Left kidney (tissue), 8 donors: ENCODE measurements at places on chromosomes 4 and X.

- DNase-seq, result no peak
Observed at GRCh38 chr4:185217408-185217975, 8.1 kb downstream of the SNX25 start.

GRCh38 chr4:3168029-3168428 is 80.9 kb upstream of the MSANTD1 start:
- no peak for DNase-seq

GRCh38 chr4:107183155-107183774 is 147.2 kb upstream of the DKK2 start:
- peak; percentile 59 for DNase-seq

DNA sequence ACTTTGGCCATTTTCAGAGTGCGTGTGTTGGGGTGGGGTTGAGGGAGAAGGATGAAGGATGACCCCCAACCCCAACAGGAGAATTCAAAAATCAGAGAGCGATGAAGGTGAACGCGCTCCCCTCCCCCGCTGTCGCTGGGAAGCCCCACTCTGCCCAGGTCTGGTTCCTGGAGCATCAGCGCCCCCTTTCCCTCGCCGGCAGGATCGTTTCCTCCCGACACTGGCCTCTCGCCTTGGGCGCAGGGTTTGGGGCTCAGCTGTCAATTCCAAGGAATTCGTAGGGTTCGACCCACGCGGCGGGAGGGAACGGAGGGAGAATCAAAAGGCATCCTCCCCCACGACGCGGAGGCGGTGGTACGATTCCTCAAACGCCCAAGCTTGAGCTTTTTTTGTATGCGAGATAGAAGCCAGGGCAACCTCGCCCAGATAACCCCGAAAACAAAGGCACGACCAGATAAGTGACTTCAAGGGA is 1.0 kb upstream of the PDGFRA start:
- DNase-seq, result peak; percentile 77

- peak; percentile 61 for DNase-seq
Observed at GRCh38 chrX:49039598-49040375, 3.4 kb downstream of the TFE3 start.

DNA sequence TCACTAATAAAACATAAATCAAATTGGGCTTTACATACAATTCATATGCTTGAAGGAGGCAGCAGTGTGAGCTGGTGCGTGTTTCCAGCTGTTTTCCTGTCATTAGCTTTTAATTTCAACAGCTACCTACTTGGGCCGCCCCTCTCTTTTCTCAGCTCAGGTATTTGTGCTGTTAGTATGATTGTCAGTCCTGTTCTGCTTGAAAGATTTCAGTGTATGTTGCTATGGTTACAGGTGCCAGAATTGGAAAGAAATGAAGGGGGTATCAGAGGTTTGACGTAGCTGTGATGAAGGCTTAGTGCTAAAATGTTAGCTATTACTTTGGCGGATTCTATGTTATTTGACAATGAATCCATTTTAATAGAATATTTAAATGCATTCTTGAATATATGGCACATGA is 440.3 kb downstream of the ZIC3 start:
- DNase-seq, result no peak

- no peak for DNase-seq
Observed at GRCh38 chr4:108345862-108346817, 177.4 kb upstream of the LEF1 start.

DNA sequence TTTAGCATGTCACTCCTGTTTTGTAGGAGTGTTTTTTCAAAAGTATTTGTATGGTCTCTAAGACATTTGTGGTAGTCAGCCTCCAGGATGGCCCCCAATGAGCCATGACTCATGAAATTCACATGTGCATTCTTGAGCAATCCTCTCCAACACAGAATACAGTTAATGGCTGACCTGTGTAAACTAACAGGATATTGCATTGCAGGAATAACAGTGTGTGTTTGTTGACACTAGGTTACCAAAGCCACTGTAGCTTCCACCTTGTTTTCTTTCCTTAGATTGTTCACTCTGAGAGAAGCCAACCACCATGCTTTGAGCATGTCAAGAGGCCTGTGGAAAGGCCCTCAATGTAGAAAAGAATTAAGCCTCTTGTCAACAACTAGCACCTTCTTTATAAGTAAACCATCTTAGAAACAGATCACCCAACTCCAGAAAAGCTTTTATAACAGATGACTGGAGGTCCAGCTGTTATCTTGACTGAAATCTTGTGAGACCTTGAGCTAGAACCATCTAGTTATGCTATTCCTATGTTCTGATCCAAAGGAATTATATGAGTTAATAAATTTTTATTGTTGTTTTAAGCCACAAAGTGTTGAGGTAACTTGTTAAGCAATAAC is 28.5 kb downstream of the TBCK start:
- peak; percentile 20 for DNase-seq

- no peak for DNase-seq
Observed at GRCh38 chr4:7631288-7632014, 196.7 kb upstream of the PSAPL1 start.

DNA sequence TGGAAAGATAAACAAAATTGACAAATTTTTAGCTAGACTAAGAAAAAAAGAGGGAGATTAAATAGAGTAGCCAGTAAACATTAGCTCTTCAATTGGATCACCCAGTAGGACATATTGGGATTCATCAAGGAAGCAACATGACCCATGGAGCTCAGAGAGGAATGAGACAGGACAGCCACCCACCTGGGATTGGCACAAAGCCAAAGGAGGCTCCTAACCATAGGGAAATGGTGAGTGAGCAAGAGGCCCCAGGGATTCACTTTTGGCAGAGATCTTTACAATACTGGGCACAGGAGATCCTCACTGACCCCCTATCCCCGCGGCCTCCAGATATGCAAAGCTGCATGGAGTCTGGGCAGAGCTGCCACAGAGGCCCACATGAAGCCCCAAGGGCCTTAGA is 34.8 kb upstream of the CXCL6 start:
- DNase-seq, result no peak

DNA sequence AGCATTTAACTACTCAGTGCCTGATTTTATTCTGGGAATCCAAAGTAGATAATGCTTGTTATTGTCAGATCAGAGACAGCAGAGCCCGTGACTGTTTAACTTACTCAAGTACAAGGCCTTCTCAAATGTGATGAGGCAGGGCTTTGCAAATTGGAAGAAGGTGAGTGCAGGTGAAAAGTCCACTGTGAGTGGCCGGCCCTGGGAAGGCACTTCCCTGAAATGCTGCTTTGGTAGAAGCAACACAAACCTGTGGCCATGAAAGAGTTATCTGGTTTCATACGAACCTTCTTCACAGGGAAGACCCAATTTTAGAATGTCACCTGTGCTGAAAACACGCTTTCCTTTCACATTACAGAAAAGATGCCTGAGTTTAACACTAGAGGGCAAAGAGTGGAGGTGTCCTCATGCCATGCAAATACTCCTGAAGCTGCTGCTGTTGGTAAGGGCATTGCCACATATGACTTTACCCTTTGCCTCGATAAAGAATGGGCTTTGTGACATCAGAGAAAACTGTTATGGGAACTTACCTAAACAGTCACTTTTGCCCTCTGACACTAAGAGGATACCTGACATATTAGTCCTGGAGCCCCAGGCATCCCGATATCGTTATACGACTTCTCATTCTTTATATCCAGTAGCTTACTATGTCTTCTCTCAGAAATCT is 8.0 kb downstream of the PPARGC1A start:
- DNase-seq, result no peak

DNA sequence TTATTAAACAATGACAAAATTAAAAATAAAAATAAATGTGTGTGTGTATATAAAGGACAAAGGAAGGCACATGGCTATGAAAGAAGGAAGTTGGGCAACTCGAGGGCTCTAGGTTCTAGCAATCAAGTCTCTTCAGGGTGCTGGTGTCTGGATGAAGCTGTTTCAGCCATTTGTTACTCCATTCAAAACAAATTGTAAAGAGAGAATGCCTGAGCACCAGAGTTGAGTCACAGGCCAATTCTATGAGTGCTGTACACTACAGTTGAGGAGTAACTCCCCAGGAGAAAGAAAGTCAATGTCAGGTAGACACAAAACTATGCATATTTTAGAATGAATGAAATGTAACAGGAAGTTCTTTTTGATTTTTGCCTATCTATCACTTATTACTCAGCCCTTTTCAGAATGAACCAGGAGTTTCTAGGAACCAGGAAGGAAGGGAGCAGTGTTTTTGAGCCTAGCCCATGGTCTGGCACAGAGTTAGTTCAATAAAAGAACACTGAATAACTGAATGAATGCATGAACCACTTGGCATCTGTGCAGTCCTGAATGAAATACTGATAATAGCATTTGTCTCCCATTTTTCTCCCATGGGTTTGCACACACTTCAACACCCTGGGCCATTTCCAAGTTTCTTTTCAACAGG is 151.7 kb upstream of the CPEB2 start:
- no peak for DNase-seq

DNA sequence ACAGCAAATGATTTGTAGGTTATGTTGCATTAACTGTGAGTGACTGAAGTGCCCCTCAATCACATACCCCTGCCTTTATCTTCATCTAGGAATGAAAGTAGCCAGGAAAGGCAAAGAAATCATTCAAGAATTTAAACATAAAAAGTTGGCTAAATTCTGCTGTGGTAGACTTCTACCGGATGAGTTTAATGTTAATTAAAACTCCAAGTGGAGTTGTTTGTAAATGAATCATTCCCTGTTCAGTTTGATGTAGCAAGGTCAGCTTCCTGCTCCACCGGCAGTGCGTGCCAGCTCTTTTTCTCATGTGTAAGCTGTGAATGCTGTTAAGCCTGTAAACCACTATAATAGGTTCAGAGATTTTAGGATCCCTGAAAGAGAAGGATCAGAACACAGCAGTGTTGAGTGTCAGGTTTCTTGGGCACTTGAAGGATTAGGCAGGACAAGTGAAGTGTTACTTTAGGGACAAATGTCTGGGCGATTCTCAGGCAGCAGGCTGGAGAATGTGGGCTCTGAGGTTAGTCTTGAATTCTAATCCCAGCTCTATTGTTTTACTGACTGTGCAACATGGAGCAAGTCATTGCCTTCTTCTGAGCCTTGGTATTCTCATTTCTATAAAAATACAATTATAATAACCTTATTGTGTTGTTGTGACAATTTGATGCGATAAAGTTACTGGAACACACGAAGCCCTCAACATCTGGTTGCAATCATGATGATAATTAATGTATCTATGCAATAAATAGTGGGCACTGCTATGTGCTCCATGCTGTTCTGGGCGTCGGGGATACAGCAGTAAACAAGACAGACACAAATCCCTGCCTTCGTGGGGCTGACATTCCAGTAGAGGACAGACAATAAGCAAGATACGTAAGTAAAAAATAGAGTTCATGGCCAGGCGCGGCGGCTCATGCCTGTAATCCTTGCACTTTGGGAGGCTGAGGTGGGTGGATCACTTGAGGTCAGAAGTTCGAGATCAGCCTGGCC is 112.0 kb downstream of the SHROOM3 start:
- peak; percentile 78 for DNase-seq

DNA sequence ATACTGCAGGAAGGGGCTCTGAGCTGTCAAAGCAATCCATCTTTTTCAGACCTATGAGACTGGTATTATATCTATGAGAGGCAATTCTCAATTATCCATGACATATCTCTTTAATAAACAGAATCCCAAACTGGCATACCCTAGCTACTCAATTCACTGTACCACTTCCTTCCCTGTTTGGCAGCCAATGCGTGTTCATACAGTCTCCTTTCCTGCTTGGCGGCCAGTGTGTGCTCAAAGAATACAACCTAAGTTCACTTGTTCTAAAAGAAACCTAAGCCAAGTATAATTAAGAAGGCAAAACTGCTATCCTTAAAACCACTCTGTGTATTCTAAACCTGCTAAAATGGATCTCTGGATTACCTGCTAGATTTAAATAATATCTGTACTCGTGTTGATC is 38.3 kb downstream of the ARHGEF9 start:
- no peak for DNase-seq

GRCh38 chr4:67549123-67549522 is 3.8 kb upstream of the CENPC start:
- DNase-seq, result peak; percentile 13

- DNase-seq, result peak; percentile 8
Observed at GRCh38 chr4:55214172-55214571, 88.8 kb upstream of the KDR start.

GRCh38 chr4:74466242-74466641 is 21.3 kb downstream of the AREG start:
- DNase-seq, result no peak

- DNase-seq, result no peak
Observed at GRCh38 chrX:135914404-135914803, 20.9 kb downstream of the SAGE1 start.

- no peak for DNase-seq
Observed at GRCh38 chr4:153755186-153755585, 4.6 kb downstream of the RNF175 start.

- DNase-seq, result no peak
Observed at GRCh38 chr4:140557831-140558435, 10.8 kb downstream of the UCP1 start.

DNA sequence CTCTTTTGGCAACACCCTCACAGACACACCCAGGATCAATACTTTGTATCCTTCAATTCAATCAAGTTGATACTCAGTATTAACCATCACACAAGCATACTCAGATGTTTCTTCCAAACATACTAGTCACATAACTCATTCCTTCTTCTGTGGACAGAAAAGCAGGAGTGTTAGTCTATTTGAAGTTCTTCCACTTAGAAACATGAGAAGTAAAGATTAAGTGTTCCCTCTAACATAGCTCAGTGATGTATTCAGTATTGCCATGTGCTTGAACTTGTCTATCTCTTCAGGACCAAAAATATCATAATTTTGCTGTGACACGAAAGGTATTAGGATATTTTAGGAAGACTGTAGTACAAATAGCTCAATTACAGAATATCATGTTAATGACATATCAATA is 25.8 kb upstream of the MAGED1 start:
- DNase-seq, result no peak

DNA sequence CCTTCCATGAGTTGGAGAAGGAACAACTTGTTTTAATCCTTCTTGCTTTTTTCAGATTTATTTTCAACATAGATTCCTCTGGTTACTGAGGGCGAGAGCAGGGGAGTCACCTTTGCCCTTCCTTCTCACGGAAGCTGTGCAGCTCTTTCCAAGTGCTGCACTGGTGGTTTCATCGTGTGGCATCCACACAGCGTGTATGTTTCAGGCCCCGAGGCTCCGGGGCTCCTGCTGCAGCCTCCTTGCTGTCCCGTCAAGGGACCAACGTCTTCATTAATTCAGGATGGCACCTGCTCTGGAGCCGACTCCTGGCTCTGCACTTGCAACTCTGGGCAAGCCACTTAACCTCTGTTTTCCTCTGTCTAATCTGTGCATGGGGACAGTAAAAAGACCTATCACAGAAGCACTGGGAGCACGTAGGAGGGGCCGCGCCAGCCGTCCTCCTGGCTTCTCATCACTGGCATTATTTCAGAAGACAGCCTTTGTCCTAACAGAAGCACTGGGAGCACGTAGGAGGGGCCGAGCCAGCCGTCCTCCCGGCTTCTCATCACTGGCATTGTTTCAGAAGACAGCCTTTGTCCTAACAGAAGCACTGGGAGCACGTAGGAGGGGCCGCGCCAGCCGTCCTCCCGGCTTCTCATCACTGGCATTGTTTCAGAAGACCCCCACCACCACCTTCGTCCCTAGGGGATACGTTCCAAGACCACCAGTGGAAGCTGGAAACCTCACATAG is 117.8 kb upstream of the NKX1-1 start:
- no peak for DNase-seq

GRCh38 chrX:94454606-94455005 is 780.6 kb downstream of the FAM133A start:
- DNase-seq, result no peak
